ENCODE measurements at places on chromosomes 1 and 21.

DNA sequence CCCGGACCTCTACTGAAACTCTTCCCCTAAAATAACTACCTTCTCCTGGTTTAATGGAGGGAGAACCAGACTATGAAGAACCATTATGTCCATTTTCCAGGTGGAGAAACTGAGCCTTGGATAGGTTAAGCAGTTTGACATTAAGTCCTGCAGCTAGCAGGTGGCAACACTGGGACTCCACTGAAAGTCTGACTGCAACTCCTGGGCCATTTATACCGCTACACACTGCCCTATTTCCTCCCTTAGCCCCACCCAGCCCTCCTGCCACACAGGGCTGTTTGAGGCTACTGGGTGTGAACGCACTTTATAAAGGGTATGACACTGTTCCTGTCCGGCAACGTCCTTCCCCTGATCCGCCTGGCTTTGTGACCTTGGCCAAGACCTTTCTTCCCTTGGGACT is 511 bp upstream of the INPP5B start:
- DNase-seq, result no peak

DNA sequence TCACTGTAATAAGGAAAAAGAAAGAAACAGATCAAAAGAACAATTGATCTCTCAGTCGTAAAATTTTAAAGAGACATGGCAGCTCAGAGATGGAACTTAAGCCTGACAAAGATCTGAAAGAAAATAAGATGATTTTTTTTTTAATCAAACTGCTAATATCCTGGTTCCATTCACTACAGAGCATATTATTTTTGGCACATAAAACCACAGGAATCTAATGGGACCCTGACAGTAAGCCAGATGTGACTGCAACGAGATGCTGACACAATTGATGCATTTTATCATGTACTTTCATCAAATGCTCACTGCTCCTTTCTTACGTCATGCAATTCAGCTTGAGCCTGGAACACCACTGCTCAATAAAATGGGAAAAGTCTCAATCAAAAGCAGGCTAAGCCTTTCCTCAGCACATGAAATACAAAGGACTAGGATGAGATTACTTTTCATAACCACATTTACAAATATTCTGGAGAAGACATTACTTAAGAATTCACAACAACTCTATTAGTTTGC is 16.6 kb downstream of the GPATCH2 start:
- no peak for DNase-seq

DNA sequence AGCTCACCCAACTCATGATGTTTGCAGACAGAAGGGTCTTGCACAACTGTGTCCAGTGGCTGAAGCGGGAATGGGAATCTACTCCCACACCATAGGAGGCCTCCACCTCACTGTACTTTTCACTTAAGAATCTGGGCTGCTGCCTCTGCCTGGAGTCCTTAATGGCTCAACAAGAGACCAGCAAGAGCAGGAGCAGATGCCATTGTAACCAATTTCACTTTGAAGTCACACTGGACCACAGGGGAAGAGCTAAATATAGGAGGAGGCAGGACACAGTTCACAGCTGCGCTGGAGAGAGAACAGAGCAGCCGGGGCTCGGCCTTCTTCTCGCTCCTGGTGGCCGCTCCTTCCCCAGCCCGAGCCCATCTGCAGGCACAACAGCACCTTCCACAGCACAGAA is 120.4 kb downstream of the SIPA1L2 start:
- no peak for DNase-seq

- DNase-seq, result no peak
Measured at GRCh38 chr1:31193729-31194128, 46.0 kb downstream of the NKAIN1 start.

- no peak for DNase-seq
Measured at GRCh38 chr1:119787776-119788175, 19.1 kb upstream of the HMGCS2 start.

DNA sequence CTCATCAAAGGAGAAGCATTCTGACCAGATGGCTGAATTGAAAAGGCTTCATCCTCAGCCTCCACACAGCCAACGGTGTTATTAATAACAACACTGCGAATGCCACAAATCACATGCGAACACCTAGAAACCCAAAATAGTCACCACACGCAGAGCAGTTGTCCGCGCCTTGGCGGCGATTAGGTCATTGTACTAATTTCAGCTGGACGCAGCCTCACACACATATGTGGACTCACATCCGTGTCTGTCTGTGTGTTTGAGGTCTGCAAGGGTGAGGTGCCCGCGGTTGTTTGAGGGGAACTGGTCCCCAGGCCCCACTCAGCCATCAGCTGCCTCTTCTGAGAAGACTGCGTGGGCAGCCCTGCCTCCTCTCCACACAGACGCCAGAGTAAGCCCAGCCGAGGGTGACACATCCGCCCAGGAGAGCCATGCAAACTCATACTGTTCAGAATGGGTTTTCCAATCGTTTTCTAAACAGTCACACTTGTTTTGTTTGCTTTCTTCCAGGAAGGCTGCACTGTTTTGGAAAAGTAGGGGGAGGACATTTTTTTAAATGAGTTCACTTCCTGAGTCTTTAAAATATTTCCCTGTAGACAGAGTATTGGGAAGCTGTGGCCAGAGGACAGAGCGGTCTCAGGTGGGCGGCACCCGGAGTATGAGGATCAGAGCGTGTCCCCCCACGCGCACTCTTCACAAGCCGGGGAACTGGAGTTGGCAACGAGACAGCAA is 53.4 kb downstream of the TOMM20 start:
- DNase-seq, result no peak

GRCh38 chr1:66294707-66295370 is 239.1 kb upstream of the SGIP1 start:
- DNase-seq, result no peak

All from NCI-H187 (cell line).